ACHN (cell line): ENCODE measurements at places on chromosomes 5 and 9.

DNA sequence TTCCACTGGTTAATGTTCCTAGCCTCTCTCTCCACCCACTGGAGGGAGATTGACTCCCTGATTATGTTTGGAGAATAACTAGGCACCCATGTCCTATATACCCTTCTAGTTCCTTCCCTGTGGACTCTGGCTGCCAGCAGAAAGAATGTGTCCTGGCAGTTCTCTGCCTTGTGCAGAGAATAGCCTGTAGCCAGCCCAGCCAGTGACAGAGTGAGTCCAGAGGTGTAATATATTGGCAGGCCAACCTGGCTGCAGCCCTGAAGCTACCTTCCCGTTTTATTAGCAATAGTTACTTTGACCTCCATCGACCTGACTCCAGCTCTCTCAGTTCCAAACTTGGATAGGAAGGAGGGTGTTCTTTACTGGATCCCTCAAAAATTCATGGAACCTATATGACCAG, 8.1 kb downstream of the SETD9 start:
- no peak for DNase-seq

- no peak for DNase-seq
Measured at GRCh38 chr9:128595471-128595870, 43.1 kb downstream of the SPTAN1 start.

DNA sequence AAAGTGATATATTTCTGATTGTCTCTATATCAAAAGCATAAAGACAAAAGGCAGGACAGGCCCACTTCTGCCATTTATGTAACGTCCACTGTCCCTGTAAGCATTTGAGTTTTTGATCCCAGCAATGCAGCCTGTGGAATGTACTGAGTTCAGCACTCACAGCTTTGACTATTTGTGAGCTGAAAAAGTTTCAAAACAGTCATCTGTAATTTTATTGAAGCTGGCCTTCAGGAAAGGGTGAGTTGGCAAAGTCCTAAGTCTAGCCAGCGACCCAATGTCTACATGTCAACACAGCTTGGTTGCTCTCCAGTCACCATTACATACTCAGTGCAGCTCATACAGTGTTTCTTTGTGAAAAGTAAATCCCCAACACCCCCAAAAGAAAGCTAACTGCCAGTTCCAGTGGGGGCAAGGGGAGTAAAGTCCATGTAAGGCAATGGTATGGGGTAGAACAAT, 9.7 kb downstream of the LIFR start:
- no peak for DNase-seq

DNA sequence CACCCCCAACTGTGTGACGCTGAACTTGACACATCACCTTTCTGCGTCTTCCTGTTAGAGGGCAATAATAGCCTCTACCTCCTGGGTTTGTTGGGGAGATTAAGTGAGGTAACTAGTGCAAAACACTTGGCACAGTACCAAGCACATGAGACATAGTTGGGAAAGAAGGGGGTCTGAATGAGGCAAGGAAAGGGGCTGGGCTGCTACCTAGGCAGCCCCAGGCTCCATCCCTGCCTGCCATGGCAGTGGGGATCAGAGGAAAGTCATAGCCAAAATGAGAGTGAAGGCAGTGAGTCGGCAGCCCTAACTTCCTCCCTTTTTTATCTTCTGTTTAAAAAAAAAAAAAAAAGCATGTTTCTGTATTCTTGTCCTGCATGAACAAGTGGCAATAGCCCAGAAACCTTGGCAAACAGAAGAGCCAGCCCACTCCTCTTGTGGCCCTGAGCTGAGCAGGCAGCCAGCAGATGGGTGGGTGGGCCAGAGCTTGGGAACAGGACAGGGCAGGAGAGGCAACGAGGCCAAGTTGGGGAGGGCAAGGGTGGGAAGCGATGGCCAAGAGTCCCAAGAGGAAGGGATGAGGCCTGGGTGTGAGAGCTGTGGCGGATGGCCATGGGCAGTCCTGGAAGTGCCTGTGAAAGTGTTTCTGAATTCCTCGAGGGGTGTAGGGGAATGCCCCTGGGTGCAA, 11.4 kb downstream of the CAMK2A start:
- DNase-seq, result no peak

DNA sequence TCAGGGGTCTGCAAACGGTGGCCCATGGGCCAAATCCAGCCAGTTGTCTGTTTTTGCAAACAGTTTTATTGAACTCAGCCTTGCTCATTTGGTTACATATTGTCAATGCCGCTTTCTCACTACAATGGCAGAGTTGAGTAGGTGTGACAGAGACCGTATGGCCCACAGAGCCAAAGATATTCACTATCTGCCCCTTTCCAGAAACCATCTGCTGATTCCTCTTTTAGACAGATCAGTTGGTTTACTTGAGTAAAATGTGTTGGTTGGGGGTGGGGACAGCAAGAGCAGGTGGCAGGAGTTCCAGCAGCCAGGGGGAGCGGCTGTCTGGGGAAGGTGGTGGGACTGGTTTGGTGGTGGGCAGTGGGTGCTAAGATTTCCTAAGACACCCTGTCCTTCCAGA, 54.8 kb downstream of the COL27A1 start:
- DNase-seq, result no peak

DNA sequence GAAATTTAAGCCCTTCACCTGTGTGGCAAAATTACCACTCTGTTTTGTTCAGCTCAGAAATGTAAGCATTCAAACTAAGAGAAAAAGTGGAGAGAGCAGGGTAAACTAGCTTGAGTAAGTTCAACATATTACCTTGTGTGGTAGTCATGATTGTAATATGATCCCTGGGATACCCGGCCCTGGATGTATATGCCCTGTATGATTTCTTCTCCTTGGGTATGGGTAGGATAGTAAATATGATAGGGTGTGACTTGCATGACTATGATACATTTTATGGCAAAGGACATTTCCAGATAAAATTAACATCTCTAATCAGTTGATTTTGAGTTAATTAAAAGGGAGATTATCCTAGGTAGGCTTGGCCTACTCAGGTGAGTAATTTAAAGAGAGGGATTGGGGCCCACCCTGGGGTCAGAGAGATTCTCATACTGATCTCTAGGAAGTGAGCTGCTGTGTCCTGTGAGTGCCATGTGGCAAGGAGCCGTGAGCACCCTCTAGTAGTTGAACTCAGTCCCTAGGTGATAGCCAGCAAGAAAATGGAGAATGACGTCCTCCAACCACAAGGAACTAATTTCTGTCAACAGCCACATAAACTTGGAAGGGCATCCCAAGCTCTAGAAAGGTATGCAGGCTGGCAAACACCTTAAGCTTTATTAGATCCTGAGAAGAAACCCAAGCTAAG, 62.2 kb upstream of the ANXA1 start:
- no peak for DNase-seq

DNA sequence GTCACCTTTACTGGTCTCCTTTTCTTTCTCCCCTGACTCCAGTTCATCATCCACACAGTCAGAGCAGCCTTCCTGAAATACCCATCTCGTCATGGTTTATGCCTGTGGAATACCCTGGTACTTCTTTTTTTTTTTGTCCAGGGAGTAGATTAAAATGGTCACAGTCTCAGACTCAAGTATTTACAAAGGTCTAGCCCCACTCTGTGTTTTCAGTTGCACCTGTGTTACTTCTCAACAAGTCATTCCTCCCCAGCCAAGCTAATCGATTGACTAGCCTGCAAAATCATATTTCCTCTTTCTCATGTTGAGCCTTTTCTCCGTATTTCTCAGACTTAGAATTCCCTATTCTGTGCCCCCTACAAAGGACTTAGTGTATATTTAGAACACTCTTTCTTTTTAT, 155.2 kb upstream of the KCNN2 start:
- no peak for DNase-seq

- no peak for DNase-seq
Measured at GRCh38 chr5:71907608-71908145, 188.6 kb downstream of the CARTPT start.

- DNase-seq, result no peak
Measured at GRCh38 chr5:59832577-59833301, 60.8 kb downstream of the PDE4D start.

GRCh38 chr5:96933764-96934707, 1.8 kb upstream of the LNPEP start:
- peak; percentile 36 for DNase-seq

GRCh38 chr5:856531-857425, 6.0 kb upstream of the ZDHHC11 start:
- no peak for DNase-seq

DNA sequence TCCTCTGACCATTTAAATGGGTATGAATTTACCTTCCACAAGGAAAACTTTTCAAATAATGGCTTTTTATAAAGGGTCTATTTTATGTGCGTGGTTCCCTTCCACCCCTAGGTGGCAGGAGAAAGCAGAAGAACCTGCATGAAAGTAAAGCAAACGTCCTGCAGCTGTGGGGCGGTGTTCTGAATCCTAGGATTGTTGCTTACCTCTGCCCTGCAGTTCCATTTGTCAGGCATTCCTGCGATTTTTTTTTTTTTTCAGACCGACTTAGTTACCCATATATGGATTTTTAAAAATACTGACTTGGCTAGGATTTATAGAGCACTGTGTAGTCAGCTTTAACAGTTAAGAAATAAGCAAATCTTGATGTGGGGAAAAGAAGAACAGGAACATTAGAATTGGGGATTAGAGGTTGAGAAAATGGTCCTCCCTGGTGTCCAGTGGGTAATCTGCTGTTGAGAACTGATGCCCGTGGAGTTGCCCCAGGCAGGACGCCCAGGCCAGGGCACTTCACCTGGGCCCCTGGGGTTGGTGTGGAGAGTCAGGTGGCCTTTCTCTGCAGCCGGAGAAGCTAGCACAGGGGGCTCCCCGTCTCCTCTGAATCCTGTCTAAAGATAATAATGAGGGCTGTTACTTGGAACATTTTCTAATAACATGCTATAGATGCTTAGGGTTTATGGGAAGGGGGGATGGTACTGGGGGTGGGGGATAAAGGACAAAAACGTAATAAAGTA, 30.4 kb upstream of the LTC4S start:
- peak; percentile 71 for DNase-seq

- no peak for DNase-seq
Measured at GRCh38 chr9:124399323-124399967, 15.8 kb downstream of the PSMB7 start.

- DNase-seq, result no peak
Measured at GRCh38 chr5:180043377-180043776, 28.2 kb downstream of the RNF130 start.

DNA sequence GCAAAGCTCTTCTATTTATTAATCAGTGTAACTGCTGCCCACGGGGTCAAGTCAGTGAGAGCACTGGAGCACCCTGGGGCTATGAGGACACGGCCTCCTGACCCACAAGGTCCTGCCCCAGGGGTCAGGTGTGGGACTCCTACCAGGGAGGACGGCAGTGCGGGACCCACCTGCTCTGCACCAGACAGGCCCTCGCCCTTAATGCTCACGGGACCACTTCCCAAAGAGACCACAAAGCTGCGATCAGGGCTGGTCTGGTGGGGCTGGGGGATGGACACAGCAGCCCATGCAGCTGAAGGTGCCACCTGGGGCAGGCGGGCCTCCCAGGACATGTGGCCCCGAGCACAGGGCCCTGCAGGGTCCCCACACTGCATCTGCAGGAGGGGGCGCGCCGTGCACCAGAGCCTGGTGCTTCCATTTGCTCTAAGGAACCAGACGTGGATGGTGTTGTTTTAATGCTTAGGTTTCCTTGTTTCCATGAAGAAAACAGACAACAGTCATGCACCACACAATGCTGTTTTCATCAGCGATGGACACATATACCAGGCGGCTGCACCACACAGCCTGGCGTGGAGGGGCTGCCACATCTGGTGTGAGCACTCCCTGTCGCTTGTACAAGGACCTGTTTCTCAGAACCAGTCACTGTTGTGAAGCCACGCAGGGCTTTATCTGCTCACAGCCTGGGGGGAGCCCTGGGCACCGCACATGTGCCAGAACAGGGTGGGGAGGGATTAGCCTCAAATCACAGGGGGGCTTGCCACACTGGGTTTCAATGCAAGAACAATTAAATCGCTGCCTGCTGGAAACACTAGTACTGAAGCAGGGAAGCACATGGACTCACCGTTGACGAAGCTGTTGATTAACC, 22.6 kb downstream of the CLPTM1L start:
- no peak for DNase-seq

DNA sequence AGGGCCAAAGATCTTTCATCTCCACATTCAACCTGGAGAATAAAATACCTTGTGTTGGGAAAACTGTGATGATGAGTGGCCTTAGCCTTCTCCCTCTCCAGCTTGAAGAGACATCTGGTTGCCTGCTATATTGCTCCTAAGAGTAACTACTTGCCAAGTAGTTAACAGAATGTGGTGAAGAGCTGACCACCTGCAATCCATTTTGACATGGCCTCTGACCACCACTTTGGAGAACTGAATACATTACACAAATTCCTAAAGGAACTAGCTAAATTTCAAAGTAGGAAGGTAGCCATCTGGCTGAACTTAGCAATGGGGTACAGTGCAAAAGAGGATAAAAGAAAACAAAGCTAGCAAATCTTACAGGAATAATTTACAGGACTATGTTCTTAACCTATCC, 7.2 kb downstream of the TBCA start:
- no peak for DNase-seq

- DNase-seq, result no peak
Measured at GRCh38 chr5:107502676-107503060, 168.1 kb downstream of the EFNA5 start.

- DNase-seq, result no peak
Measured at GRCh38 chr9:136974817-136975535, 2.3 kb upstream of the PTGDS start.

- DNase-seq, result no peak
Measured at GRCh38 chr9:127536499-127536898, 75.6 kb upstream of the STXBP1 start.

DNA sequence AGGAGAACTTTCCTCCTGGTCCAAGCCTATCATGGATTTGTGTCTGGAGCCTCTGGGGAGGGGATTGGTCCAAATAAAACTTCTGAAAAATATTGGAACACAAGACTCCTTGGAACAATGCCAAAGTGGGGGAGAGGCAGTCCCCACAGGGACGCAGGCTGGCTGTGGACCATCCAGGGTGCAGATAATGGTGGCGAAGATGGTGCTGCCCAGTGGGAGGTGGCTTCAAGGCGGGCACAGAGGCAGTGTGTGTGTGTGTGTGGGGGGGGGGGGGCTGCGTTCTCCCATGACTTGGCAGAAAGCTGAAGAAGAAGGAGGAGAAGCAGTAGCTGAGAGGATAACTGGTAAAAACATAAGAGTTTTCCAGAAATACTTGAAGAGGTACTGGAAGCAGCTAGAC, 186.4 kb downstream of the MELK start:
- no peak for DNase-seq

DNA sequence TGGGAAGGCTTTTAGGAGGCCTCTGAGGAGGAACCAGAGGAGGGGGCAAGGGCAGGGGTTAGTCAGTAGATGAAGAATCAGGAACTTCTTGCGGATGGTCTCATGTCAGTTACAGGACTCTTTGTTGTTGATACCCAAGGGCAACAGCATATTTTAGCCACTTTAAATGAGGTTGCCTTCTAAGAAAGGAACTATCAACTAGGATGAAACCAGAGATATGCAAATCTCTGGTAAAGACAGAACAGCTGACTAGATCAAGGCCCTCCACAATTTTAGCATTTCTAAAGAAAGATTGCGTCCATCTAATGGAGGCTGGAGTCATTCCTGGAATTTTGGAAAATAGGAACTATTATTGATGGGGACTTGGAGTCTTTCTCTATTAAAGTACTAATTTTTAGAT, 57.7 kb upstream of the KLF4 start:
- DNase-seq, result no peak

- no peak for DNase-seq
Measured at GRCh38 chr5:143782588-143783386, 29.2 kb upstream of the HMHB1 start.

- no peak for DNase-seq
Measured at GRCh38 chr9:38145526-38146053, 76.6 kb upstream of the SHB start.

- DNase-seq, result no peak
Measured at GRCh38 chr9:85061969-85062368, 392.4 kb downstream of the NTRK2 start.
